ENCODE measurements at places on chromosomes 6 and 20.

GRCh38 chr20:2752567-2753460 is 47.6 kb downstream of the CPXM1 start:
- no peak for DNase-seq

GRCh38 chr6:117817499-117817898 is 89.6 kb upstream of the SLC35F1 start:
- DNase-seq, result no peak

DNA sequence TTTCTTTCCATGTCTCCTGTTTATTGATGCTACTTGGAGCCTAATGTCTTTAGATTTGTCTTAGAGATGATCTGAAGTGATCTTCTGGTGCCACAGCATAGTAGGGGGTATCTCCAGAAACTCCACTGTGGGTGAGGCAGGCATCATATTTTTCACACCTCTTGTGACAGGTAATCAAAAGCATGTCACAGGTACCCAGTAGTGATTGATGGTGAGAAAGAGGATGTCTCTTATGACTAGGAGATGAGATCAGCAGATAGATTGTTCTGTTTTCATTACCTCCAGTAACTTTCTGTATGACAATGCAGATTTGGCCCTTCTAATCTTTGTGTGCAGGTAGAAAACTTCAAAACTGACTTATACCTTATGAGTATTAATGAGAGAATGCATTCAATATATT is 13.5 kb downstream of the NCOA7 start:
- no peak for DNase-seq

- no peak for DNase-seq
Observed at GRCh38 chr6:7313505-7314165, 636 bp upstream of the SSR1 start.

DNA sequence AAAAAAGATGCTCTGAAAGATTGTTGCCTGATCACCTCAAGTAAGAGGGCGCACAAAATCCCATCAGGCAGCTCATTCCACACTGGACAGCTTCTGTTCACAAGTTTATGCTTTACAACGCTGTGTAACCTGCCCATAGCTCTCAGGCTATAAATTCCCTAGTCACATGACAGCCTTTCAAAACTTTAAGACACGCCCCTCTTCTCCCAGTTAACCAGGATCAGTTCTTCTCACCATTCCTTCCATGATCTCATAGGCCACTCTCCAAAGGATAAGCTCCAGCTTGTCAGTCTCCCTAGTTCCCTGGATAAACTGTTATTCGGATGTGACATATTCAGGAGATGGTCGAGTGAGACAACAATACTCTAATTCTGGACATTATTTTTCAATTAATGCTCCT is 15.0 kb downstream of the ADNP start:
- DNase-seq, result no peak

DNA sequence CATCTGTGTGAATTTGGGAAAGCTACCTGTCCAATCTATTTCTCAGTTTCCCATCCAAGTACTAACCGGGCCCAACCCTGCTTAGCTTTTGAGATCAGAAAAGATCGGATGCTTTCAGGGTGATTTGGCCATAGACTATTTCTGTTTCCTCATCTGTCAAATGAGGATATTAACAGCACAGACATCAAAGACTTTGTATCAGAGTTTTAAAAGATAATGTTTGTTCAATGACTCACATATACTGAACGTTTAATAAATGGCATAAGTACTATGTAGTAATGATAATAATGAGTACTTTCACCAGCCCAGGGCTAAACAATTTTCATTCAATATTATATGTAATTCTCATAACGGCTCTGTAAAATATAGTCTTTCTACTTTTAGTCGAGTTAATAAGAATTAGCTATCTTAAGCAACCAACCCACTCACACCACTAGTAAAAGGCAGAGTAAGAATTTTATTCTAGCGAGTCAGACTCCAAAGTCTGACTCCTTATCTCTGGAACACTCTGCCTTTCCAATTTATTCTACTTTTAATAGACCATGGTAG is 216.5 kb downstream of the ARHGAP18 start:
- no peak for DNase-seq

- no peak for DNase-seq
Observed at GRCh38 chr20:20606050-20606449, 106.4 kb downstream of the RALGAPA2 start.

DNA sequence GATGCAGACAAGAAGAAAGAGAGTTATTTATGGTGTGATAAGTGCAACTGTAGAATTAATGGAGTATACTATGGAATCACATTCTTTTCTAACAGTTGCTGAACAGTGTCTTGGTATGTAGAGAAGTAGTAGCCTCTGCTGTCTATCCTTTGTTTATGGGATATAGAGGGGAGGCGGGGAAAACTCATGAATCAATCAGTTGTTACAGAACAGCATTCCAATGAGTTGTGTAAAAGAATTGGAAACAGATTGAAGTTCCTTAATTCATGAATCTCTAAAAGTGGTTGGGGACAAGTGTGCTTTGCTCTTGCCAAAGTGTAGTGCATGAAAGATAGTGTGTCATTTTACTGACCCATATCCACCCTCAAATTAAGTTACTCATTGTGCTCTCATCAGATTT is 77.7 kb downstream of the FLRT3 start:
- DNase-seq, result no peak

DNA sequence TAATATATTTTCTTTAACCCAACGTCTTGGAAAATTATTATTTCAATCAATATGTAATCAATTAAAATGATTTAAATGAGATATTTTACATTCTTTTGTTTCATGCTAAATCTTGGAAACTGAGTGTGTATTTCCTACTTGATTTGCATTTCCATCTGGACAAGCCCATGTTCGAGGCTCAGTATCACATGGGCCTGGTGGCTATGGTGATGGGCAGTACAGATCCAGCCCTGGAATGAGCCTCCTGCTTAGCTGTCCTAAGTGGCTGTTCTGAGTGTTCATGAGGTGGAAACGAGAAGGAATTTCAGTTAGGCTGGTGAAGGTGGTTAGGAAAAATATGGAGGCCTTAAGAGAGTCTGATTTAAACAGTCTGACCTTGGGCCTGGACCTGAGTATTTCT is 73.0 kb upstream of the ATXN1 start:
- DNase-seq, result no peak

All from glomerular endothelial cell (primary cell).